ENCODE measurements at places on chromosomes 5 and 9.
A peak's percentile ranks its signal among the peaks of the same experiment; 100 is the strongest.

- no peak for DNase-seq
These were observed 19.1 kb upstream of the KCNMB1 start for GRCh38 chr5:170408226-170408625.

- no peak for DNase-seq
These were observed 21.9 kb downstream of the MOCS2 start for GRCh38 chr5:53087621-53088121.

DNA sequence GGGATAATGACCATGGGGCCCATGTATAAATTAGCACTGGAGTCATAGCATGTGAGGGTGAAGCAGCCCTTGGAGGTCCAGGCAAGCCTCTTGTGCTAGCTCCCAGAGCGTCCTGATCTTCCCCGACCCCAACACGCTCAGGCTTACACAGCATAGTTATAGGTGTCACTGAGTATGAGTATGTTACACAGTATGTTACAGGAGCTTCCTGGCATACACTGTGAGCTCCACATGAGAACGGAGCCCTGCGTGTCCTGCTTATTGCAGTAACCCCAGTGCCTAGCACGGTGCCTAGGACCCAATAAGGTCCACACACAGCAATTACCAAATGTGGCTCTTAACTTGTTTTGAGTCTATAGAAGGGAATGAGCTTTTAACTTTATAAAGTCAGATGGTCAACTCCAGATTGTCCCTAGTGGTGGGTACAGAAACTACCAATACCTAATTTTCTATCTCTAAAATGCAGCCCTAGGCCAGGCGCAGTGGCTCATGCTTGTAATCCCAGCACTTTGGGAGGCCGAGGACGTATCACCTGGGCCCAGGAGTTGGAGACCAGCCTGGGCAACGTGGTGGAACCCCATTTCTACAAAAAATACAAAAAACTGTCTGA, 64.1 kb downstream of the PLAC8L1 start:
- DNase-seq = peak; percentile 75

DNA sequence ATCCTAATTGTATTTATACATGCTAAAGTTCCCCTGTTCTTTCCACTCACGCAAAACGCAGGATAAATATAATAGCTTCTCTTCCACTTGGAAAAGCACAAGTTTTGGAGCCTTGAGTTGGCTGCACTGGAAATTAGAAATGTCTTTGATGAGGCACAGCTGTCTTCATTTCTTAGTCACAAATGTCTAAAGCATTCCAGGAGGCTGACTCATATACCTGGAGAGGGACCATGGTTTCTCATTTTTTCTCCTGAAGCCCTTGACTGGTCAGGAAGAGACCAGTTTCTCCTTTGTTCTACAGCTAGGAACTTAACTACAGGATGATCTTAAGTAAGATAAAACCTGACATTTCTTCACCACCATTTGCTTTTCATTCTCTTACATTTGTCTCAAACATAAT, 16.2 kb downstream of the MTX3 start:
- no peak for DNase-seq

DNA sequence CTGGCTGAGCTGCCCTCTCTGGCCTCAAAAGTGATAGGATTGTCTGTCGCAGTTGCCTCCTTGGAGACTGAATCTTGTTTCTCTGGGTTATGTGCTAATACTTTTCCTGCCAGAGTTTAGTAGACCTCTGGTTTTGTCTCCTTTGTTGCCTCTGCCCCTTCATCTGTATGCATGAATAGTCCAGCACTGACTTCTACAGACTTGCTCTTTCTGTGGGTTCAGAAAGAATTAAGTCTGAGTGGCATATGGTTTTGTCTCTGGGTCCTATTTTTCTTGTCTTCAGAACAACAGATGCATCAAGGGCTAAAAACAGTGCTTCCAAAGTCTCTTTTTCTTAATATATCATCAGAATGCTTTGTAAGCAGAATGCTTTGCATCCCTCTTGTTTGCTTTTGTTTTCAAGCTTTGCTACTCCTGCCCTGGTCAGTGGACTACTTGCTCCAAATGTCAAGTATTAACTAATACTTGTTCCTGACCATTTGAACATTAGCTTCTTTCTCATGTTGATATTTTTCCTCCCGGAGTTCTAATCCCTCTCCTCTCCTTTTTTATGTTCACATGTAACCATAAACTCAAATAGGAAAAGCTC, 131.7 kb downstream of the UNC13B start:
- DNase-seq = no peak

DNA sequence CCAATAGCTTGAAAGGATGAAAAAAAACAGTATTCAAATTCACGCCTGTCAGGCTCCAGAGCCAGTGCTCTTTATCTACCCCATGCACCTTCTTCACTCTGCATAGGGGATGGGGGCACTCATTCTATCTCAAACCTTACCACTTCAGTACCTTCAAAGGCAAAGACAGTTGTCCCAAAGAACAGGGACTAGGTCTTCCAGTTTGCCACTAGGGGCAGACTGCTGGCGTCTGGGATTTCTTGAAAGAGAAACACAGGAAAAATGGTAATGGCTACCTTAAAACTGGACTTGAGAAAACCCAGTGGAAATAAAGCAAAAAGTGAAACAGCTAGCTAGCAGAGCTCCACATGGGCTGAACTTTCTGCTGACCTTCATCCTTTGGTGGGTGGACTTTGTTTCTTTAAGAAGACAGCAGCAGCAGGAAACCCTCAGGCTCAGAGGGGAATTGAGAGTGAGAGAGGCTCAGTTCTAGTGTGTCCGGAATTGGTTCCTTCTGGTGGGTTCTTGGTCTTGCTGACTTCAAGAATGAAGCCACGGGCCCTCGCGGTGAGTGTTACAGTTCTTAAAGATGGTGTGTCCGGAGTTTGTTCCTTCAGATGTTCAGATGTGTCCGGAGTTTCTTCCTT, 41.0 kb upstream of the SLC36A1 start:
- peak; percentile 20 for DNase-seq

DNA sequence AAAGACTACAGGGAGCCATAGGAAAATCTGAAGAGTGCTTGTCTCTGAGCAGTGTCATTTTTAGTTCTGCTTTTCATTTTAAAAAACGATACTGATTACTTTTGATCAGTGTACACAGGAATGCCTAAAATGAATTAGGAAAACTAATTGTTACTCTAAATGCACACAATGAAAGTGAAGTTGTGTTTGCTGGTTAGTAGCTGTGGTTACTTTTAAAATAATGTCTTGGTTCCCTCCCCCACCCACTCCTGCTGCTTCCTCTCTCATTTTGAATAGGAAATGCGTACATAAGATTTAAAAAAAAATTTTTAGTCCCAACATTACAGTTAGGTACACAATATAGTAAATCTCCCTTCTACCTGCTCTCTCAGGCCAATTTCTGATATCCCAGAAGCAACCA, 47.5 kb upstream of the PLPP1 start:
- no peak for DNase-seq

- DNase-seq = no peak
These were observed 152.4 kb downstream of the LRRC70 start for GRCh38 chr5:62731022-62731421.

GRCh38 chr9:101912698-101913097, 174.3 kb upstream of the GRIN3A start:
- no peak for DNase-seq

- DNase-seq = no peak
These were observed 760 bp upstream of the MAN1B1 start for GRCh38 chr9:137085920-137086530.

DNA sequence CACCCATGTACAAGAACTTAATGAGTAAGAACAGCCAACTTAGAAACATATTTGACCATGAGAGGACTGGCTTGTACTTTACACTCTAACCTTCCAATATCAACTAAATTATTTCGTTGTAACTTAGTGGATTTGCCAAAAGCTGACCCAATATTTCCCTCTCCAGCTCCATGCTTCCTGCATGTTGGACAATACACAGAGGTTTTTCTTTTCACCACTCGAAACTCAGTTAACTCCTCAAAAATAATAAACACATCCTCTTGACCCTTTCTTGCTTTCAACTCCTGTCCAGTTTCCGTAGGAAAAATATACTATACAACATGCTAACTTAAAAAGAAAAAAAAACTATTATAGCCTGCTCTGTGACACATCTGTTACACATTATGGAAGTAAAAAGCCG, 188.9 kb downstream of the MPDZ start:
- no peak for DNase-seq

- no peak for DNase-seq
These were observed 16.5 kb upstream of the RLN2 start for GRCh38 chr9:5321058-5321457.

- DNase-seq = no peak
These were observed 29.7 kb downstream of the PITX1 start for GRCh38 chr5:135004376-135004775.

- no peak for DNase-seq
These were observed 20.6 kb downstream of the GNAQ start for GRCh38 chr9:78011049-78011448.

DNA sequence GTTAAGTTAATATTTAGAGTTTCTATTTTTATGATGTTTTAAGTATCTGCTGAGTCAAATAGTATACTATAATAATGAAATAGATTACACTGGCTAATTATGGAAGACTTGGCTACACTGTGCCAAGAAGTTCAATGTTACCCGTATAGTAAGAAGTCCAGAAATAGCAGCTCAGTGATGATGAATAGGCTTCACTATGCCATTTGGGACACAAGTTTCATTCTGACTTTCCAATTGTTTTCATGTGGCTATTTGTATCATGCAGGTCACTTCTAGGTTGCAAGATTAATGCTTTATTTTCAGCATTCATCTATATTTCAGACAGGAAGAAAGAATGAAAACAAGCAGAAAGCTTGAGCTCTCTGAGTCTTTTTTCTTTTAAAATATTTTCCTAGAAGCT, 194.5 kb upstream of the RIOK2 start:
- DNase-seq = no peak

GRCh38 chr9:34106110-34106509, 20.4 kb downstream of the DCAF12 start:
- no peak for DNase-seq

DNA sequence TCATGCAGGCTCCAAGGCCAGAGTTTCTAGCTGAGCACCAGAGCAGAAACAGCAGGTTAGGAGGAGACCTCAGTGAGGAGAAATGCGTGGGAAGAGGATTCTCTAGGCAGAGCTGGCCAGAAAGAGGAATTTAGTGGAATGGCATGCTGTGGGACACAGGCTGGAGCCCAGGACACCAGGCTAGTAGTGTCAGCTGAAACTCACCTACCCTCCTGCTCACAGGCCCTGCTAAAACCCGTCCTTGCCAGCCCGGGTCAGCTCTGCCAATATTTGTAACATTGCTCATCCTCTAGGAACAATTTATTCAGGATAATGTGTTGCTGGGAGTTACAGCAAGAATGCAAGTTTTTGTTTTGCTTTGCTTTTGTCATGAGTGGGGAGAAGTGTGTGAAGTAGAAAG, 40.2 kb upstream of the AGXT2 start:
- no peak for DNase-seq

Measured in hematopoietic multipotent progenitor cell treated with erythropoietin and hydrocortisone succinate and interleukin-3 and kit ligand, for 17 days (in vitro differentiated cells).